ENCODE measurements at places on chromosomes 7 and 10.

DNA sequence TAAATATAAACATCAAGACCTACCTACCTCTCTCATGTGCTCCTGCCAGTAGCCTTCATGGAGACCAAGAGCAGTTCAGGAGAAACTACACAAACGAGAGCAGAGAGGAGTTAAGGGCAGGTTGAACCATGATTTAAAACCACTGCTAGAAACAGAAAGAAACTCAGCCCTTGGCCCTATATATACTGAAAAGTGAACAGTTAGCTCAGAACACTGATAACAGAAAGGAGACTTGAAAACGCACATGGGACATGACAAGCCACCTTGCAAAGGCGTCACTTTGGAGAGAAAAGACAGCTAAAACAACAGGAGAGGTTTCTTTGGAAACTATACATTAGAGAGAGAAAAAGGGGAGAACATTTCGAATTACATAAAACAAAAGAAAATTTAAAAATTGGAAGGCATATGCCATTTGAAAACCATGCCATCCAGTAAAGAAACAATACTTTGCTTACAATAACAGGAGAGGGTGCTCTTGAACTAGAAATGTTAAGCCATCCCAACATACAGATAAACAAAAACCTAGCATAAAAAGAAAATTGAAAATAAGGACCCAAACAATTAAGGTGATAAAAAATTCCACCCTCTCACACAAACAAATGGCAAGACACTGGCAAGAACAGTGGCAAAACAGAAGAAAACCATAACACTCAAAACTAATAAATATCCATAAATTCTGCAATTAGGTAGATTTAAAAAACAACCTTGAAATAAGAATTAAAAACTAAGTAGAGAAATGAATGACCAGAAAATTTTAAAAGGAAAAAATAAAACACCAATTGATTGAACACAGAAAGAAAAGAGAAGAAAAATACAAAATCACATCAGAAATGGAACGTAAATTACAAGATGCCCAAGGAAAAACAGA, 232.7 kb downstream of the IMMP2L start:
- no peak for DNase-seq

- no peak for DNase-seq
Observed at GRCh38 chr10:131921184-131921583, 20.4 kb downstream of the PPP2R2D start.

- DNase-seq, result no peak
Observed at GRCh38 chr10:44703241-44704155, 207.6 kb upstream of the TMEM72 start.

DNA sequence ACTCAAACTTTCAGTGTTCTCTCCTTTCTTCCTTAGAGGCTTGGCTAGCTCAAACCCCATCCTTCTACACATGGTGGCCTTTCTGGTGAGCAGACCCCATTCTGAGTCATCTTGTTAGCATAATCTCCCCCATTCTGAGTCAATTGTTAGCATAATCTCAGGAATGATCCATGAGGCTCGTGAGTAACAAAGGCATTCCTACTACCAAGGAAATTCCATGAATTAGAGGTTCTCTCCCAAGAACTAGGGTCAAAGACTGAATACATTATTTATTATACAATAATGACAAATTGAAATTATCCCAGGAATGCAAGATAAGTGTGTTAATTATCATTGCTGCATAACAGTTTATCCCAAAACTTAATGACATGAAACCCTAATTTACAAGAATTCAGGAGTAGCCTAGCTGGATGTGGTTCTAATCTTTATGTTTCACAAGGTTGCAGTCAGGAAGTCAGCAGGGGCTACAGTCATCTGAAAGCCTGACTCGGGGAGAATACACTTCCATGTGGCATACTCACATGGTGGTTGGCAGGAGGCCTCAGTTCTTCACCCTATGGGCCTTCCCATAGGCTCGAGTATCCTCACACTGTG, 100.2 kb downstream of the MMRN2 start:
- no peak for DNase-seq

GRCh38 chr7:106987777-106988176, 56.7 kb upstream of the PRKAR2B start:
- DNase-seq, result no peak

GRCh38 chr7:25517906-25518305, 289.6 kb upstream of the NPVF start:
- DNase-seq, result no peak

DNA sequence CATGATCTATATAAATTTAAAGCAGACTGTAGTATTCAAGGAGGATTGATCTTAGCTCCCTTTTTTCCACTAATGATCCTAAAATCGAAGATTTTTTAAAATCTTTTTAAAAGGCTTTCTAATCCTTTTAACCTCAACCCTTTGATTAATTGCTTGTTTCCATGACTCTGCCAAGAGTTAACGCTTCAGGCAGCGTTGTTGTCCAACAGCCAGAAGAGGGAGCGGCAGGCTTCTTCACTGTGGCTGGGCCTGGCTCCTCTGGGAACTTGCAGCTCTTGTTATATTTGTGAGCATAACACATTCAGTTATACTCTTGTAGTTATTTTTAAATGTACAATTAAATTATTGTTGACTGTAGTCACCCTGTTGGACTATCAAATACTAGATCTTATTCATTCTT, 26.3 kb downstream of the CRCP start:
- no peak for DNase-seq
